ENCODE measurements at places on chromosomes 2 and 18.

DNA sequence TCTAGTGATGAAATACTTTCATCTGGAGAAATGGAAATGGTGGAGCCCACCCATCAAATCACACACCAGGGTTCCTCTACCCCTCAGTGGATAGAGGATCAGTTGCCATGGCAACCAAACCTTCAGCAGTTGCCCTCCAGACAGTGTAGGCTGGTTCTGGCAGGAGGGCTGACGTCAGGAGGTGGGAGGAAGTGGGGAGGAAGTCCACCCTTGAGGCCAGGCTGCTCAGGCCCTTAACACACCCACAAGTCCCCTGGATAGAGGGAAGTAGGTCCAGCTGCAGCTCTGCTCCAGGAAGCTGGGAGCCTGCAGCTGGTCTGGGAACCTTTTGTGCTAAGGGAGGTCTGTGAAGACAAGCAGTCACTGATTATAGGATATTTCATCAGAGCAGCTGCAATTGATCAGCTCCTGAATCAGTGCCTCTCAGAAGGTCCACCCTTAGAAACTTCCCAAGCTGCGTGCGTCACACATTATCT, 186.6 kb downstream of the MTX2 start:
- peak; percentile 32 for DNase-seq

- DNase-seq = no peak
Measured at GRCh38 chr2:11867926-11868325, 121.5 kb downstream of the LPIN1 start.

- DNase-seq = no peak
Measured at GRCh38 chr2:228430986-228431385, 249.5 kb upstream of the SPHKAP start.

- no peak for DNase-seq
Measured at GRCh38 chr2:132816234-132816633, 146.2 kb upstream of the LYPD1 start.

DNA sequence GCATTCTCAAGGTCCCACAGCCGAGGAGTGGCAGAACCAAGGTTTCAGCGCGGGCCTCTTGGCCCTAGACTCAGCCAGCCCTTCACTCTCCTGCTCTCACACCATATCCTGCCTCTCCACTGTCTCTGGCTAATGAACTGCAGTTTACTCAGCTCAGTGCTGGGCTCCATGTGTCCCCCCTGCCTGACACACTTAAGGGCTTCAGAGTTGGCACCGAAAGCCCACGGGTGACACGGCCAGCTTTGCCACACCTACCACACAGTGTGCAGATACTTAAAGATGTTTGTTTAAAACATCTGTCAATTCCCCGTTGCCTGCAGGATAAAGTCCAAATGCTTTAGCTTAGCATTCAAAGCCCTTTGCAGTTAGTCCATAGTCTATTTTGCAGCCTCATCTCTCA, 241.2 kb downstream of the SEPTIN10 start:
- no peak for DNase-seq
